ENCODE measurements at places on chromosomes 4 and X.
A peak's percentile ranks its signal among the peaks of the same experiment; 100 is the strongest.

GRCh38 chrX:66728818-66729271, 90.0 kb upstream of the EDA2R start:
- DNase-seq: peak; percentile 74

- no peak for DNase-seq
These were observed 111.0 kb downstream of the DHX15 start for GRCh38 chr4:24473309-24473721.

DNA sequence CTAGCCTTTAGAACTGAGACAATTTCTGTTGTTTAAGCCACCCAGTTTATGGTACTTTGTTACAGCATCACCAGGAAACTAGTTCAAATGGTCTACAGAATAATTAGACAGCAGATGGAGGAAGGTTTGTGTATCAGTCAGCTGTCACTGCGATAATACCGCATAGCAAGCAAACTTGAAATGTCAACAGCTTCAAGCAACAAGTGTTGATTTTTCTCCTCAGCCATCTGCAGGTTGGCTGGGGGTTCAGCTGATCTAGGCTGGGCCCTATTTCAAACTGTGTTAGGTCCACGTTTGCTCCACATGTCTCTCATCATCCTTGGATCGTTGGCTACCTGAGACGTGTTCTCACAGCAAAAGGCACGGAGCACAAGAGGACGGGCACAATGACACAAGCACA, 19.2 kb upstream of the PHEX start:
- no peak for DNase-seq

- DNase-seq: no peak
These were observed 315.5 kb upstream of the GK2 start for GRCh38 chr4:79723507-79723906.

DNA sequence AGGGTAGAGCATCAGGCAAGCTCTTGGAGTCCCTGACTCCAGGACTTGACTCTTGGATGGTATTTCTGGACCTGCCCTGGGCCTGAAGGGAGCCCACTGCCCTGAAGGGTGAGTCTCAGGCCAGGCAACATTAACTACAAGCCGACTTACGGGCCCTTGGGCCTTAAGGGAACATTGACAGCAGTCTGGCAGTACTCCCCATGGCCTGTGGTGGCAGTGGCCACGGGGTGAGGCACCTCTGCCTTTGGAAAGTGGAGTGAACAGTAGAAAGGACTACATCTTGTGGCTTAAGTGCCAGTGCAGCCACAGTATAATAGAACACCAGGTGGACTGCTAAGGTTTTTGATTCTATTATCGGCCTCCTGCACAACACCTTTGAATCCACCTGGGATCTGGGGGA, 36.3 kb downstream of the SH3BGRL start:
- no peak for DNase-seq

- no peak for DNase-seq
These were observed 440.0 kb upstream of the PCDH10 start for GRCh38 chr4:132709056-132709455.

DNA sequence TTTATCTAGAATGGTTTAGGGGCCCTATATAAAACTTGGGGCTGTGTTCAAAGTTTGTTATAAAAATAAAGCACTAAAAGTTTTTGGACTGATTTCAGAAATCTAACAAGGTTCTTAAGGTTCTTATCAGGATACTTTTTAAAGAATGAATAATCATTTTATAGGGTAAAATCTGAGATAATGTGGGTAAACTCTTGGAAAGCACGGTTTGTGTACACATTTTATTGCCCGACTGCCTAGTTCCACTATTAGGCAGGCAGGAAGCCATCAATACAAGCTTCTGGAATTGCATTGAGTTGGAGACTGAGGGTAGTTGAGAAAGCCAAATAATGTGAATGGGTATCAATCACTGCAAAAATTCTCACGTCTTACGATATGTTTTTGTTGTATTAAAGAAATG, 331.0 kb upstream of the PITX2 start:
- DNase-seq: no peak

GRCh38 chr4:169661761-169662160, 41.4 kb downstream of the CLCN3 start:
- no peak for DNase-seq

GRCh38 chr4:182752158-182752910, 164.9 kb downstream of the DCTD start:
- no peak for DNase-seq

- no peak for DNase-seq
These were observed 99.0 kb downstream of the ZAR1 start for GRCh38 chr4:48589098-48589445.

DNA sequence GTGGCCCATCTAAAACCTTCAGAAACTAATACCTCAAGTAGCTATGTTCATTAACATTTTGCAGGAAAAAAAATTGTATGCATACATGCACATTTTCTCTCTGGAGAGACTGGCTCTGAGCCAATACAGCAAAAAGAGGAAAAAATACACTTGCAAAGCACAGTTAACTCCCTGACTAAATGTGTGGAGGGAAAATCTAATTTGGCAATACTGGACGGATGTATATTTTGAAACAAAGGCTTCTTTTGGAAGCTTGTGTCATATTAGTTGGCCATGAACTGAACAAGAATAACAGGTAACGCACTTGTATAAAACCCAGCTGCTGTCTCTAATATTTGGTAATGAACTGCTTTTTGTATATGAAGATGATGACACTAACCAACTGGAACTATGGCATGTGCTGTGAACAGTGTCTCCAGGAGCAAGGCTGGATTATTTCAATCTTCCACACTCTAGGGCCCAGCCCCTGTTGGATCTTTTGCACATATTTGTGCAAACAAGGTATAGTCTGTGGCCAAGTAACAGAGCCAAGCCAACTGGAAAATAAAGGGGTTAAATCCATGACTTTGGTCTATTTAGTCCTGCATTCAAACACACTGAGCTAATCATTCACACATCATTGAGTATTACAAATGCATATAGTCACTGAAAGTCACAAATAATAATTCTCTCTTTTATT, 67.9 kb upstream of the NRK start:
- no peak for DNase-seq

GRCh38 chr4:87390551-87390890, 467 bp downstream of the HSD17B11 start:
- DNase-seq: peak; percentile 55

- no peak for DNase-seq
These were observed 4.1 kb downstream of the SH3BP2 start for GRCh38 chr4:2796849-2797544.

DNA sequence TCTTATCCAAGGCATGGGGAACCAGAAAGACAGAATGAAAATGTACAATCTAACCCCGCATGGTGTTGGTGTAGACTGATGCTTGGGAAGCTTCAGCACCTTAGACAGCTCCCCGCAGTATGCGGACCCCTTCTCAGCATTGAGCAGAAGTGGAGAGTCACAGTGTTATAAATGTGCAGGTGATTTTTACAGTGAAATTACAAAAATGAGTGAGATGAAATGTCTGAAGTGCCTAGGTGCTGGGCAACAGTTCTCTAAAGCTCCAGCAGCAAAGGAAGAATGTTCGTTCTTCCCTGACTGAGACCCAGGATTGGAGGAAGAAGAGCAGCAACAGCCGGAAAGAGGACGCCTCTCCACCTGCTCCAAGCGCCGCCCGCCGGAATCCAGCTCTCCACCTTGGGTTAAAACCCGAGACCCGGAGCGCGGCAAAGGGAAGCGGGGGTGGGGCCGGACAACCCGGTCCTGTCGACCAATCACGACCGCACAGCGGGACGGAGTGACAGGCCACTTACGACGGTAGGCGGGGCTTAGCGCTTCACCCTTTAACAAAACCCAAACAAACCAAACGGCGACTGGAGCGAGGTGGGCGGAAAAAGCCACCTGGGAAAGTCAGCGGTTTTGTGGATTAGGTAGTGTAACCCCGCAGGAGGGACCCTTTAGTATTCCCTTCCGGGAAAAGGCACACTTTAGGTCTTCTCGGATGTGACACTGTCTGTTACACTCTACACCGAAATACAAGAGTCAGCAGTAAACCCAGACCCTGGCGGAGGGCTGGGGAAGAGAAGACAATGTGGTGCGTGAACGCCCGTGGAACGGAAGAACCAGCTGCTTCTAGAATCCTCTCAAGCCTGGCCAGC, at the start of gene GLRA3:
GLRA3 (minus strand) TSS at position 403 of the 857 bp plus-strand sequence. CDS start 436 bp downstream, outside the sequence.
- peak; percentile 66 for DNase-seq

- DNase-seq: no peak
These were observed 136.4 kb upstream of the PLAC1 start for GRCh38 chrX:134794692-134795091.

- no peak for DNase-seq
These were observed 244.3 kb downstream of the RBMX2 start for GRCh38 chrX:130645955-130646583.

DNA sequence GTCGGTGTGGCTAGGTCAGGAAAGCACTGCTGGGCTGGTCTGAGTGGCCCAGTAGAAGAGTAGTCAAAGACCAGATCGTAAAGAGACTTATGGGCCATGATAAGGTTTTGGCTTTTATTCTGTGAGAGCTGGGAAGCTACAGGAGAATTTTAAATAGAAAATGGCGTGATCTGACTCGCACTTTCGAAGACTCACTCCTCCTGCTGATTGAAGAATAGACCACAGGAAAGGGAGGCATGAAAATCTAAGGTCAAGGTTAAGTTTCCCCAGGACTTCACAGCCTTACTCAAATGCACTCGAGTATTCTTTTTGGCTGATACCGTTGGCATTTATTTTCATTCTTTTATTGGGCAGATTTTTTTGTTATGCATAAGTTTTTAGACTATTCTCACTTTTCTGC, 231.4 kb upstream of the ANKRD50 start:
- no peak for DNase-seq

DNA sequence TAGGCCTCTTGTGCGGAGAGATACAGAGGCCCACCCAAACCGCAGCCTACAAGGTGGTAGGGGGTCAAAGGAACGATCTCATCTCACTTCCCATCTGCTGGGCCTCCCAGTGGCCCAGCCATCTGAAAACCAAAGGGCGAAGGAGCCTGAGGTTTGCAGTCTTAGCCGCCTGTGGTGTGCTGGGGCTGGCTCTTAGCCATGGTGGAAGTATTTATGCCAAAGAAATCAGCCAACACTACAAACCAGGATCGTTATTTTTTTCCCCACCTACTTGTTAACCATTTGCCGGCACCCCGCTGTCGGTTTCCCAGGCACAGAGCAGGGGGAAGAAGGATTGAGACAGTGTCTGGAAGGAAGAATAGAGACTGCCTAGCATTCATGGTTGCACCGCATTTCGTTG, 30.9 kb upstream of the CDKL5 start:
- DNase-seq: no peak

DNA sequence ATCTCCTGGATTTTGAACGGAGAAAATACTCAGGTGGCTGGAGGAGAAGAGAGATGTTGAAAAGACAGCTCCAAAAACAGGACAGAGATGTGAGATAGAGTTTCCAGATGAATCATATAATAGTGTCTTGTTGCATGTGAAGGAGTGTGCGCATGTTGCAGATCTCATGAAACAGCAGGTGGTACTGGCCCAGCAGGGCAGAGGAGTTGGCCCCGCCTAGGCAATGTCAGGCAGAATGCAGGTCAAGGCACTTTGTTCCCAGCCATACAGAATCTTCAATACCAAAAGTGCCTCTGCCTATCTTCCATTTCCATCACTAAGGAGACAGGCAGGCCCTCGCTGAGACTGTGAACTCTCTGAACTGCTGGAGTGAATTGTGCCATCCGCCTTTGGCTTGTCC, 63.9 kb upstream of the FAT1 start:
- no peak for DNase-seq

DNA sequence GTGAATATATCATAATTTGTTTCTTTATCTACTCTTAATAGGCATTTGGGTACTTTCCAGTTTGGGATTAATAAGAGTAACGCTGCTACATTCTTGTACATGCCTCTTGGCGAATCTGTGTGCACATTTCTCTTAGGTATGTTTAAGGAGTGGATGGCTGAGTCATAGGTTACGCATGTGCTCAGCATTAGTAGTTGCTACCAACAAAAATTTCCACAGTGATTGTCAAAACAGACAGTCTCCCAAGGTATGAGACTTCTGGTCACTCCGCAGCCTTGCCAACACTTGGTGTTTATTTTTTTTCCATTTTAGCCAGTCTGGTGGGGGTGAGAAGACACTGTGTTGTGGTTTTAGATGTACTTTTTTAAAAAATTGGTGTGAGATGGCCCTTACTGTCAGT, 44.6 kb downstream of the FGFBP1 start:
- no peak for DNase-seq

- no peak for DNase-seq
These were observed 203.4 kb downstream of the ANAPC10 start for GRCh38 chr4:144894573-144894972.

DNA sequence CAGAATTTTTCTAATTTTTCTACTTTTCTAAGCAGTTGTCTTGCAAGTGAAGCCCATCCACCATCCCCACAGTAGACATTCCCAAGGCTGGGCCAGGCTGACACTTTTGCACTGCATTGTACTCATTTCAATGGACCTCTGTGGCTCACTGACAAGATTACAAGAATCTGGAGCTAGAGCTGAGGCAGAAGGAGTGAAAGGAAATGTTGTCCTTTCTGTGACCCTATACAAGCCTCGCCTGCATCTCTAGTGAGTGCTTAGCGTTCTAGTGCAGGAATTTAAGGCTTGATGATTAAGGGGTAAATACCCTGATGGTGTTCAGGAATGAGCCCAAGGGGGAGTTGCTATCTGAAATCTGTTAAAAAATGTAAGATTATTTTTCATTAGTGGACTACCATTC, 6.3 kb downstream of the MAGED1 start:
- DNase-seq: no peak

DNA sequence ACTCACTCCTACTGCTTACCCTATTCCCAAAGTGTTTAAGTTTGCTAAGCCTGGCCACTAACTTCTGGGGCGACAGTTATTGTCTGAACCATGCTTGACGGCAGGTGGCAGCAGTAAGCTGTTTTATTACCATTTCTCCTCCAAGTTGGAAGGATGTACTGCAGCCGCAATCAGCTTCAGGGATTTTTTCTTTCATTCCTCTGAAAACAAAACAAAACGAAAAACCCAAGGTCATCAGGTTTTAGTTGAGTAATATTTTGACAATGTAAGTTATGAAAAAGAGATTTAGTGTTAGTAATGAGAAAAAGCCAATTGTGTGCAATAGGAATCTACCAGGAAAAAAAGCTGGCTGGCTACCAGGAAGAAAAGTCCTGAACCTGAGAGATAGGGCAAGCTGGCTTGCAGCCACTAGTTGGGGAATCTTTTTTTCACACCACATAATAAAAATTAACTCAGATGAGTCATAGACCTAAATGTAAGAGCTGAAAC, 13.2 kb upstream of the RAB9B start:
- peak; percentile 22 for DNase-seq

GRCh38 chrX:135981010-135981409, 4.2 kb upstream of the SLC9A6 start:
- DNase-seq: no peak

DNA sequence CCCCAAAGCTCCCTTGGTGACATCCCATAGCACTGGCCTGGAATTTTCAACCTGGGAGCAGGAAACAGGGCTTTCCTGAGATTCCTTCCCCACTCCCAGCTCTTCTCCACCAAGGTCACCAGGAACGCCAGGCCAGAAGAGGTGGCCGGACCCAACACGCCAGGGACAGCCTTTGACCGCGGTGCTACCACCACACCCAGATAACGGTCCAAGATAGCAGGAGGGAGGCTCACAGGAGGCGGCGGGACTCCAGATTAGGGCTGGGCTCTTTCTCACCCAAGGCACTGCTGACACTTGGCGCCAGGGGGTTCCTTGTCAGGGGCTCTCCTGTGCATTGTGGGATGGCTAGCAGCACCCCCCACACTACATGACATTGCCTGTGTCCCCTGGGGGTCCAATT, 22.9 kb downstream of the ZFYVE28 start:
- peak; percentile 84 for DNase-seq

- no peak for DNase-seq
These were observed 24.5 kb downstream of the TMSB4X start for GRCh38 chrX:12999422-12999821.

GRCh38 chr4:167602157-167602556, 367.9 kb upstream of the SPOCK3 start:
- no peak for DNase-seq

Measured in erythroblast (primary cell).